Ecto neural progenitor cell (in vitro differentiated cells): ENCODE measurements at places on chromosomes 13 and 19.

DNA sequence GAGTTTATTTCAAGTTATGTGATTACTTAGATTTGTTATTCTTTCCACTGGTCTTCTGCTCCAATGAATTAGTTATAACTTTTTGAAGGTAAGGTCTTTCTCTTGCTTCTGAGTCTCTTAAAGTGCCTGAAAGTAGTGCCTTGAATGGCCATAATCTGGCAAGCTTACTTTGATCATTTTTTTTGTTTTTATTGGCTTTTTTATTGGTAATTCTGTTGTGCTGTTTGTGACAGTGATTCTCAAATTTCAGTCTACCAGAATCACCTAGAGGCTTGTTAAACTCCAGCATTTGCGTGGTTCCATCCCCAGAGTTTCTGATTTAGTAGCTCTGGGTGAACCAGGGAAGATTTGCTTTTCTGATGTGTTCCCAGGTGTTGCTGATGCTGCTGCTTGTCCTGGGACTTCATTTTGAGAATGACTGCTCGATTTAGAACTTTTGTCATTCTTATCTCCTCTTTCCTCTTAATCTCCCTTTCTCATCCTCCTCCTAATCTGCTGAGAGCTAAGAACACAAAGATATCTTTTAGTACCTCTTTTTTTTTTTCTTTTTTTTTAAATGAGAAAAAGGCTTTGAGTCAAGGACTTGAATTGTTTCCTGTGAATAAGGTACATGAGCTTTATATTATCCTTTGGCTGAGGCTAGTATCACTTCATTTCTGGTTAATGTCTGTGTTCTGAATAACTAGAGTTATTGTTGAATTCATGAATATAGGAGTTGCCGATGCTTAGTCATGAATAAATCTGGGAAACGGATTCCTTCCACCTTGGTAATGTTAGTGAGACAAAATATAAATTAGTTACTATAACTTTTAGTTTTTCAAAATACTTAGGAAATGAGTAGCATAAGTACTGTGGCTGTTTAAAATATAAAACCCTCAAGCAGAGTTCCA, 91.4 kb downstream of the PAN3 start:
- no peak for DNase-seq

- no peak for DNase-seq
These were observed 14.3 kb downstream of the LPAR6 start for GRCh38 chr13:48398450-48399095.

- DNase-seq = no peak
These were observed 361.5 kb downstream of the OXGR1 start for GRCh38 chr13:96632536-96633320.

GRCh38 chr13:49925881-49926418, 10.2 kb downstream of the SPRYD7 start:
- DNase-seq = no peak

DNA sequence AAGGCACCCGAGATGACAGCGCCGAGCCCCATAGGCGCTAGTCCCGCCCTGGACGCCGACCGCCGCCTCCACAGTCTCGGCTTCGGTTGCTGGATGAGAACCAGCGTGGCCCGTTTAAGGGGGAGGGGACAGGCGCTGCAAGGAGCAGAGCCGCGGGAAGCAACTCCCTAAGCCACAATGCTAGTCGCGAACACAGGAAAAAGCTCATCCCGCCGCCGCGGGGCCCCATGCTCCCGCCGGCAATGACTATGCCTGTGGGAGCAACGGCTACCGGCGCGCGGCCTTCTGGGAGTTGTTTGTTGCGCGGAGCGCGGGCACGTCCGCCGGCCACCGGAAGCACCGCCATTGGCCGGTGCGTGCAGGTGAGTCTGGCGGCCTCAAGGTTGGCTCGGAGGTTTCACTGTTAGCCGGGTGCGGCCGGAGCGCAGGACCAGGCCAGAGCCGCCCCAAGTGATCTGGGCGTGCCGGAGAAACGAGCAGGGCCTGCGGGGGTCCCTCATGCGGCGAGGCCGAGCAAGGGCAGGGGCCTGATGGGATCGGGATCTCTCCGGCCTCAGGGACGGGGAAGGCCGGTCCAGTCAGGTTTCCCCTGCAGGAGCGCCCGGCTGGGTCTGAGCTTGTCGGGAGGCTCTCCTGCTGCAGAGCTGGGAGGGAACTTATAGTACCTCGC, at the start of gene ZNF544:
TSS of gene ZNF544 (plus strand) at position 330 of the 670 bp plus-strand sequence. CDS start 15,110 bp downstream, outside the sequence.
- peak; percentile 84 for DNase-seq
